Stimulated activated CD4-positive, alpha-beta T cell treated with anti-CD3 and anti-CD28 coated beads, Interleukin-1b, Interleukin-23, amount 100 ng/mL, for 1 hour (primary cell): ENCODE measurements at places on chromosomes 5 and 9.

DNA sequence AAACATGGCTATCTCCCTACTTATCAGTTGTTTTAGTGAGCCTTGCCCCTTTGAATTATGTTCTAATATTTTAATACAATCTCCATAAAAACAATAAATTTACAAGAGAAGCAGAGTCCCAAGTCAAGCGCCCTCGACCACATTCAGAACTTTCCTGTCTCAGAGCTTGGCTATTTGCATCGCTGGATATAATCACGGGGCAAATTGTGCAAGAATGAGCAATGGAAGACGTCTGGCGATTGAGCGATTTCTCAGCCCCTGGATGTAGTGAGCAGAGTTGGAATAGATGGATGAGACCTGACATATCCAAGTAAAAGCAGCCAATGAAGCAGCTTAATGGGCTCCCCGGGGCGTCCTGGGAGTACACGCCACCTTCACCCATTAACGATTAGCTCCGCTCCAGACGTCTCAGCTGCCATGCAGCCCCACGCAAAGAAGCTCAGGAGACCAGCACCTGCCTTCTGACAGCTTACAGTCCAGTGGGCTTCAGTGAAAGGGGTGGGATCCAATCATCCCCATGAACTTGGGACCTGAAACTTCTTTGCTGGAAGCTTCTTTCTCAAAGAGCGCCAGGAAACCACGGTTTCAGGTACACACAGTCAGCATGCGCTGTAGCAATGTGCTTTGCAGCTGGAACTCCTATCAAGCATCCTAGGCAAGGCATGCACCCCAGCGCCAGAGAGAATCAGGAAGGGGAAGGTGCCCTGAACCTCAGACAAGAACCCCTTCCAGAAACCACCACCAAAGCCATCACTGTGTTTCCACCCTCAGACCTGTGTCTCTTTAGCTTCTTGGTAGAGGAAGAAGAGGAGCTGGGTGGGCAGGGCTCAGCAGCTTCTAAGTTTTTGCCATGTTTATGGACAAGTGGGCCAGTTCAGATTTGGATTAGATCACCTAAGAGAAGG is 92.0 kb upstream of the IRX4 start:
- DNase-seq = no peak

GRCh38 chr5:11684607-11685006 is 219.6 kb downstream of the CTNND2 start:
- no peak for DNase-seq

GRCh38 chr9:33092634-33093033 is 16.2 kb upstream of the SMU1 start:
- DNase-seq = no peak

DNA sequence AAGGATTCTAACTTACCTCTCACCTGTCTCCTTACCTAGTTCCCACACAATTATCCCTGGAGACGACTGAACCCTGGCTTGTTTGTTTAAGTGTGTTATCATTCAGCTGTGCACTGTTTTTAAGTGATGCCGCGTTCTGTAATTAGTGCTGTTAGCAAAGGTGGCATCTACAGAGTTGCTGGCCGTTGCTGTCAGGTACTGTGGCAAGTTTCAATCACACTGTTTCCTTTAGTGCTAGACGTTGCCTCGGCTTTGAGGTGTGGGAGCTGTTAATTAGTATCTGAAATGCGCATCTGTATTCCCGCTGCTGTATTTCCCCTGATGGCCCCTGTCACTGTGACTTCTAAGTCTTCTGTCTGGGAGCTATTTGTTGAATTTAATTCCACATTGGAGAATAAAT is 193.8 kb upstream of the GAS1 start:
- DNase-seq = no peak

DNA sequence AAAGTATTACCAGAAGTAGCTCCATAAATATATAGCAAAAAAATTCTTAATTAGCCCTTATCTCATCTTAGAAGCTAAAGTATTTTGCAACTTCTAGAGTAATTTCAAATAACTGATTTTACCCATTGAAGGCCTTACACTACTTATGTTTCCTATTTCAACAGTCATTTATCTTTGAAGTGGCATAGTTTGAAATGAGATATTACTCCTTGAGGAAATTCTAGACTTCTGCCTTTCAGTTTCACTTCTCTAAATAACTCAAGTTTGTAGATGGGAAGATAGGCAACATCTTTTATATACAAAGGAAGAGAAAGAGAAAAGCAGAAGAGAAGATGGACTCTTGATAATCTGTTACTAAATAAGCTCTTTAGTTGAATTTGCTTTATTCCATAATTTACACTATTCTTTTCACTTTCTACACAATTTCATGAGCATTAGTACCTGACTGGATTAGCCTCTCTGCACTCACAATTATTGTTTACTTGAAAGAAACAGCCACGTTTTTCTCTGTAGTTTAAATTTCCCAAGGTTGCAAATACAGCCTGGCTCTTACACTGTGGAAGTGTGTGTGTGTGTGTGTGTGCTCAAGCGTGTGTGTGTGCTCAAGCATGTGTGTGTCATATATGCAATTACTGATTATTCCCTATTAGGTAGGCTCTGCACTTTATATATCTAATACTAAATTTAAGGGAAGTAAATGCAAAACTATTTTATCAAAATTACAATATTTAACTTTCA is 60.6 kb upstream of the EMB start:
- no peak for DNase-seq

DNA sequence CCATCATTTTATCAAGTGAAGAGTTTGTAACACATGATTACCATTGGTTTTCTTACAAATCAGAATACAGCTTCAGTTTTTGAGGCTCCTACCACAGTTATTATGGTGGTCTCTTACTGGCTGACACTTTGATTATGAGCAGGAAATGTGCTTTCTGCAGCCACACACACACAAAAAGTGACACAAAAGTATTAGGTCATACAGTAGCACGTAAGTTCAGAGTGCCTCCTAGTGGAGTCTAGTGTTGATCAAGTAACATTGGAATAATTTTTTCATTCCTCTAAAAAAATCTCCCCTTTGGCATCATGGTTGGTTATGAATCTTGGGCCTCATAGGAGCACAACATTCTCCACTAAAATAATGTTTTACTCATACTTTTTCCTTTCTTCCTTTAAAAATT is 37.6 kb downstream of the PAM start:
- no peak for DNase-seq

DNA sequence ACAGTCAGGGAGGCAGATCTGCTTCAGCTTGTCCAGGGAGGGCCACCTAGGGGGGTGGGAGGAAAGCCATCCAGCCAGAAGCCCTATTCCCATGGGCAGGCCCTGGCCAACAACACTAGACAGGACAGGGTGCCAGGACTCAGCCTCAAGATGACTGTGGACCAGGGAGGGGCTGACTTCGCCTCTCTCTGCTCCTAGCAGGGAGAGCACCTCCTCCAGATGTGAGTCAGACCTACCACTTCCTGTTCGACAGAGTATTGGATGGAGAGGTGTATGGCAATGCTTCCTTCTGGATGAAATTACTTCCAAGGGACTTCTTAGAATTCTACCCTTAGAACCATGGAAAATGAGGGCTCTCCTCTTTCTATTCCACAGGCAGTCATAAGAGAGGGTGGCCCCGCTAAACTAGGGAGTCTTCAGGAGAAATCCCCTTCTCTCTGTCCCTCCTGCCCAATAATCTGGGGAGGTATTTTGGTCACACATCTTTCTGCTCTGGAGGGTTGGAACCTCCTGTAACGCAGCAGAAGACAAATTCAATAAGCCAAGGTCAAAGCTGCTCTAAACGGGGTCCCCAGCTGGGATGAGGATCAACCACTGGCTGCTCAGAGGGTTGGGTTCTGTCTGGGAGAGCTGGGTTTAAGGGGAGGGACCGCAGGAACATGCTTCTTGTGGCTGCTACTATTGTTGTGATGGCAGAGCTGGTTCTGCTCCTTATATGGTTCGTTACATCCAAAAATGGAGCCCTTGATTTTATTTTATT is 23.2 kb upstream of the RCL1 start:
- DNase-seq = no peak

DNA sequence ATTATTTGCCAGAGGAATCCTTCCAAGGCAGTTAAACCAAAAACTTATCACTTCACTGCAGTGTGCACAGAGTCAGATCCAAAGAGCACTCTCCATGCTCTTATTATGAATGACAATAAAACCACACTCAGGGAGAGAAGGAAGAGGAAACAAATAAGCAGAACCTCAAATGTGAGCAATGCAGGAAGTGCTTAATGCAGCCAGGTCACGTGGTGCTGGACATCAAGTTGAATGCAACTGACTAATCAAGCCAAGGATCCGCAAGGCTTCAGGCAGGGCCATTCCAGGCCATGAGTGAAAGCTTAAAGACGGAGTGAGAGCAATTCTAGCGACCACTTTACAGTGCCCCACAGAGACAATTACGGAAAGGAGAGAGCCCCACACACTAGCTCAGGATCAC is 230.4 kb upstream of the PUM3 start:
- no peak for DNase-seq

- no peak for DNase-seq
Observed at GRCh38 chr5:127024821-127025220, 5.5 kb downstream of the MARCHF3 start.
